ENCODE measurements at places on chromosomes 6 and 20. TPM values are rescaled to one million over a fixed set of nuclear protein-coding genes. Genes with fewer than 3 reads are reported as not detected.

GRCh38 chr6:13470238-13471140, 16.9 kb downstream of the GFOD1 start:
- DNase-seq = peak; percentile 87

DNA sequence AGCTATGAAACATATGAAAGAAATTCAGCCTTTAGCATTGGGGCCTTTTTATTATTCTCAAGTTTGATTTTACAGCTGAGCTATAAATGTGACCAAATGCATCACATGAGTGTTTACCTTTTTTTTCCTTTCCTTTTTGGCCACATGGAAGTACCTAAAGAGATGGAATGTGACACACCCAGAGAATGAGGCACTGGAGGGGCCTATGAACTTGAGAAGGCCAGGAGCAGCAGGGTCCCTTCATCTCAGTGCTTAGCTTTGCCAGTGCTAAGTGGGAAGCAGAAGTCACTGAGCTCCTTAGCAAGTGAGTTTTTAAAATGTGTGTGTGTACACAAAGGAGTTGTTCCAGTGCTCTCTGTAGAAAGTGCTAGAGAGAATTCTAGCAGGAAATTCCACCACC, 44.7 kb downstream of the RREB1 start:
- DNase-seq = no peak

KCNQ2 gene
- total RNA-seq = 66.5 TPM

GRCh38 chr6:33634946-33635345, 13.8 kb downstream of the ITPR3 start:
- no peak for DNase-seq

GRCh38 chr20:2259731-2260130, 36.1 kb upstream of the TGM3 start:
- DNase-seq = no peak

MROH8 gene
- total RNA-seq = 4.8 TPM

GRCh38 chr20:40797425-40797824, 108.4 kb upstream of the MAFB start:
- no peak for DNase-seq

PCSK2 gene
- 19.6 TPM for total RNA-seq

DNA sequence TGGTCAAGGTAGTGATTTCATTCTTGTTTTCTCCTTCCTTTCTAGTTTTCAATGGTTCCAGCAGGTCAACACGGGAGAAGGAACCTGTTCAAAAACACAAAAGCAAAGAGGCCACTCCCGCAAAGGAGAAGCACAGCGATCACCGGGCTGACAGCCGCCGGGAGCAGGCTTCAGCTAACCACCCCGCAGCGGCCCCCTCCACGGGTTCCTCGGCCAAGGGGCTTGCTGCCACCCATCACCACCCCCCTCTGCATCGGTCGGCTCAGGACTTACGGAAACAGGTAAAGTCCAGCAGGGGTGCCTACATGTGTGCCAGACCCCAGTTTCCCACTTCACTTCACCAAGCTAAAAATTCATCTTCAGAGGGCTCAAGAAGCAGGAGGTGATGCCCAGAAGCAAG, 175.6 kb downstream of the DTNBP1 start:
- DNase-seq = no peak

Data from spinal cord (tissue), 10 donors.